Ovary (tissue), 10 donors: ENCODE measurements at places on chromosomes 16 and 17.

GRCh38 chr17:67054011-67054591 is 9.7 kb downstream of the CACNG1 start:
- DNase-seq = no peak

DNA sequence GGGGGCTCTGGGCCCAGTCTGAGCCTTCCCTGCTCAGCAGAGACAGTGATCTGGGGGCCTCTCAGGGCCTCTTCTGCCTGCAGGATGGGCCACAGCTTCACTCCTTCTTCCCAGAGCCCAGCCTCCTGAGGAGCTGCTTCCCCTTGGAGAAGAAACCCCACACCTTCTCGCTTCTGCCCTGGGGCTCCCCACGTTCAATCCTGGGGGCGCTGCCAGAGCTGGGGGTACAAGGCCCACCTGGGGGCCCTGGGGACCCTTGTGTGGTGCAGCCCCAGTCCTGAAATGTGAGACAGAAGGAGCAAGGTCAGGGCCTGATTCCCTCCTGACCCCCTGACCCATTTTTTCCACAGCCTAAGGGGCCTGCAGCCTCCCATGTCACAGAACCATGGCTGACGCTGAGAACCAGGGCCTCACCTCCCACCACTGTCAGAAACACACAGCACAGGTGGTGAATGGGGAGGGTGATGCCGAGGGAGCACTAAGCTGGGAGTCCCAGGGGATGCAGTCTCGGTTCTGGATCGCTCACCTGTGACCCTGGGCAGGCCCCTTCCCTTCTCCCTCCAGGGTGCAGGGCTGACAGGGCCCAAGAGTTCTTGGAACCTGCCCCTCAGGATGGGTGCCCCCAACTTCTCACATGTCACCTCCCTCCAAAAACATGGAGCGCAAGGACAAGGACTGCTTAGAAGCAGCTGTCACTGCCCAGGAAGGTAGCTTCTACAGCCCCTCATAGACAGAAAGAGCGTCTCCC is 21.6 kb upstream of the MPO start:
- no peak for DNase-seq

DNA sequence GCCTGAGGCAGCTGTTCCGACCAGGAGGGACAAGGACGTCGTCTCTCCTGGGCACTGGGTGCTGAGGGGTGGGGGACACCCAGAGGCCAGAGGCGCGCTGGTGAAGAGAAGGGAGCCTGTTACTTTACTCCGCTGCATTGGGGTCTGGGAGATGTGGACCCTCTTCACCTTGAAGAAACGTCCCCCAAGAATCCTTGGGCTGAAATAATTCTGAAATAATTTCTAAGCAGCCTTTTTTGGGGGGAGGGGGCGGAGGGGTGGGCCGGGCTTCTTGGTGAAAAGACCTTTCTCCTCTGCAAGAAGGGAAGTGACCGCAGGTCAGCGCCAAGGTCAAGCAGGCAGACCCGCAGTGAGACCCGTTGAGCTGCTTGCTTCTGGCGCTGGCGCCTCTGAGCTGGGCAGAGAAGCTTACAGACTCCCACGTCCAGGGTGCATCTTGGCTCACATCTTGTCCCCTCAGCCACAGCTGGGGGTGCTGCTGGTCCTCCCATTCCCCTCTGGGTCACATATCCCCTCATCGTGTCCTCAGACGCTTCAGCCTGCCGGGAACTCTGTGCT is 1.1 kb downstream of the SYT17 start:
- DNase-seq = no peak

DNA sequence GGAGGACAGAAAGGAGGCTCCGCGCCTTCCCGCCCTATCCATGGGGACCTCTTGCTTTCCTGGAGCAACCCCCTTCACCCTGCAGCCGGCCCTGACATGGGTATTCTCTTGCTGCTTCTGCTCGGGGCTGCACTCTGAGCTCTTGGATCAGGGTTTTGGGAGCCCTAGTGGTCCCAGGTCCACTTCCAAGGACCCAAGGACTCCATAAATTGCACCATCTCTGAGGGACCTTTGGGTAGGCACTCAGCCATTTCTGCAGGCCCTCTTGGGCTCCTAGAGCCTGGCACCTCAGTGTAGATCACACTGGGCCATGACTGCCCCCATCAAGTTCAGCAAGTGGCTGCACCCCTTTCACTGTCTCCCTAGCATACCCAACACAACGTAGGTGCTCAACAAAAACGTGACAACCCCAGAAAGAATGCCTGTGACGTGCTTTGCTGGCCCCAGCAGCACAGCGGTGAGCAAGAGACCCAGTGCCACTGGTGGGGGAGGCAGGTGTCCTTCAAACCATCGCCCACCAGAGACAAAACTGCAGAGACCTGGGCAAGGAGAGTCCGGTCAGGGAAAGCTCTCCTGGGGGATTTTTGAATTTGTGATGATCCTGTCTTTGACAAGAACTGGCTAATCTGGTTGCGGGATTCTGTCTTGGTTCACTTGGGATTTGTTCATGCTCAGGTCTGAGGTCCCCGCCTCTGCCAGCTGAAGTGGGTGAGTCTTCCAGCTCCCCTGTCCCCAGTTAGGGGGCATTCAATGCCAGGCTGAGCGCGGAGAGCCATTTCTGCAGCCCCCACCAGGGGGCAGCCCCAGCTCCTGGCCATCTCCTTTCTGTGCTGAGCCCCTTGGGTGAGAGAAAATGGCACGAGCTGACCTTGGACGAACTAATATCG is 2.5 kb upstream of the RAB11FIP4 start:
- DNase-seq = no peak

GRCh38 chr16:49010396-49010795 is 271.2 kb downstream of the CBLN1 start:
- DNase-seq = peak; percentile 74

GRCh38 chr17:34578656-34579016 is 746 bp upstream of the TMEM132E start:
- DNase-seq = no peak

DNA sequence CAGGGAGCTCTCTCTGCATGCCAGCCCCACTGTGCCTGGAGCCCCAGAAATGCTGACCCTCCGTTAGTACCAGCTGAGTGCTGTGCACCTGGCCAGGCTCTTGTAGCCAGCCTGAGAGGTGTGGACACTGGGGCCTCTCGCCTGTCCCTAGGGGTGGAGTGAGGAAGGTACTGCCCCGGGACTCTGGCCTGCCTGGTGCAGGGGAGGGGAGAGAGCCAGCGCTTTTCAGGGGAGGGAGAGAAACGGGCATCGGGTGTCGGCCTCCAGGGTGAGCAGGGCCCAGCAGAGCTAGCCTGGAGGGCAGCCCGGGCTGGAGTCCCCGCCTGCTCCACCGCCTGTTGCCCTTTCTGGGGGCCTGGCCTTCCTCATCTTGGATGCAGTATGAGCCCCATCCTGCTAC is 13.1 kb downstream of the MAP2K3 start:
- no peak for DNase-seq

DNA sequence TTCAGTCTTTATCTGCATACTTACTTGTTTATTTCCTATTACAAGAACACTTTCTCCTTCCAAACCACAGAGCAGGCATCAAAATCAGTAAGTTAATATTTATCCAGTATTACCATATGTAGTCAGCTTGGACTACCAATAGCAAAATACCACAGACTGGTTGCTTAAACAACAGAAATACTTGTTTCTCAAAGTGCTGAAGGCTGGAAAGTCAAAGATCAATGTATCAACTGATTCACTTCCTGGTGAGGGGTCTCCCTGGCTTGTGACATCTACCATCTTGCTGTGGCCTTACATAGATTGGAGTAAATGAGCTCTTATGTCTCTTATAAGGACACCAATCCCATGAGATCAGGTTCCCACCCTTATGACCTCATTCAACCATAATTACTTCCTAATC is 2.6 kb downstream of the STXBP4 start:
- DNase-seq = no peak

DNA sequence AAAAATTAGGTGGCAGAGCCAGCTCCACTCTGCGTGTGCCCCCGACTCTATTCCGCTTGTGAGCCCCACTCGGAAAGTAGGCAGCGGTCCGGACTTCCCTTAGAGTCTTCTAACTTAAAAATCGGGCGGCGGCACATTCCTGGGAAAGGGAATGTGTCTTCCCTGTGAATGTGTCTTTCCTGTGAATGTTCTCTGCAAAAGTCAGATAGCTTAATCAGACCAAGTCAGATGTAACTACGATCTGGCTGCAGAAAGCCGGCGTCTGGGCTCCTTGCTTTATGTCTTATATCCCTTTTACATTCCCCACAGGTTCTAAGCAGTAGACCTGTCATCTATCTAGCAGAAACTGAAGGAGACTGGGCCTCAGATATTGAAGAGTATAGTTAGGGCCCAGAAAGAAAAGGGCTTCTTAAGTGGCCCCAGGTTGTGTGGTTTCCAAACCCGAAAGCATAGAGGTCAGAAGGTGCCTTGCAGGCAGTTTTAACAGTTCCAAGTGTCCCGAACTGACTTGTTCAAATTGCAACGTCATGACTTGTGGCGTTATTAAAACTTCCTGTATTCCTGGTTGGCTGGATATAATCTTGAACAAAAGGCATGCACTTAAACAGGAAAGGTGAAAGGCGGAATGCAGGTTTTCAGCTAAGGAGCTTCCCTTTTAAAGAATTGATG is 601 bp downstream of the PHKB start:
- no peak for DNase-seq

DNA sequence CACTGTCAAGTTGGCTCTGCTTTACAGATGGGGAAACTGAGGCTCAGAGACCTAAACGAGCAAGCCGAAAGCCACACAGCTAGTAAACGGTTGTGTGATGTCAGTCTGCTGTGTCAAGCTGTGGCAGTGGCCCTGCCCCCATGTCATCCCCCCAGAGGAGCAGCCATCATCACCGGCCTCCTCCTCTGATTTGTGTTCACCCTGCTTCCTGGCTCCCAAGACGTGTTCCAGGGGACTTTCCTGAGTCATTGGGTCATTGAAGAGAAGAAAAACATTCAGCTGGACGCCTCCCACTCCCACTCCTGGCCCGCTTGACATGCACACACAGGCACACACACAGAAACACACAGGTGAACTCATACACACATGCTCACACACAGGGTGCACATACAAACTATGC is 54.0 kb upstream of the CIBAR2 start:
- no peak for DNase-seq
